MCF 10A (cell line): ENCODE measurements at places on chromosomes 1 and 21. TPM values are rescaled to one million over a fixed set of nuclear protein-coding genes. Genes with fewer than 3 reads are reported as not detected.

DNA sequence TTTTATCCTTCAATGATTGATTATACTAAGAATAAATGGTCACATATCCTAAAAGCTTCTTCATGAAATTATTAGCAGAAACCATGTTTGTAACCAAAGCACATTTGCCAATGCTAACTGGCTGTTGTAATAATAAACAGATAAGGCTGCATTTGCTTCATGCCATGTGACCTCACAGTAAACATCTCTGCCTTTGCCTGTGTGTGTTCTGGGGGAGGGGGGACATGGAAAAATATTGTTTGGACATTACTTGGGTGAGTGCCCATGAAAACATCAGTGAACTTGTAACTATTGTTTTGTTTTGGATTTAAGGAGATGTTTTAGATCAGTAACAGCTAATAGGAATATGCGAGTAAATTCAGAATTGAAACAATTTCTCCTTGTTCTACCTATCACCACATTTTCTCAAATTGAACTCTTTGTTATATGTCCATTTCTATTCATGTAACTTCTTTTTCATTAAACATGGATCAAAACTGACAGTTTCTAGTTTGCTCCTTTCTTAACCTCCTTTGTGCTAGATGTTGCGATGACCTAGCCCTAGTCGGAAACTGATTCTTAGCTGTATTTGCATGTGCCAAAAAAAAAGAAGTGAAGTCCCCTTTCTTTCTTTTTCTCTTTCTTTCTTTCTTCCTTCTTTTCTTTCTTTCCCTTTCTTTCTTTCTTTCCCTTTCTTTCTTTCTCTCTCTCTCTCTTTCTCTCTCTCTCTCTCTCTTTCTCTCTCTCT, 45.1 kb downstream of the MAP3K7CL start:
- peak; percentile 65 for DNase-seq

DNA sequence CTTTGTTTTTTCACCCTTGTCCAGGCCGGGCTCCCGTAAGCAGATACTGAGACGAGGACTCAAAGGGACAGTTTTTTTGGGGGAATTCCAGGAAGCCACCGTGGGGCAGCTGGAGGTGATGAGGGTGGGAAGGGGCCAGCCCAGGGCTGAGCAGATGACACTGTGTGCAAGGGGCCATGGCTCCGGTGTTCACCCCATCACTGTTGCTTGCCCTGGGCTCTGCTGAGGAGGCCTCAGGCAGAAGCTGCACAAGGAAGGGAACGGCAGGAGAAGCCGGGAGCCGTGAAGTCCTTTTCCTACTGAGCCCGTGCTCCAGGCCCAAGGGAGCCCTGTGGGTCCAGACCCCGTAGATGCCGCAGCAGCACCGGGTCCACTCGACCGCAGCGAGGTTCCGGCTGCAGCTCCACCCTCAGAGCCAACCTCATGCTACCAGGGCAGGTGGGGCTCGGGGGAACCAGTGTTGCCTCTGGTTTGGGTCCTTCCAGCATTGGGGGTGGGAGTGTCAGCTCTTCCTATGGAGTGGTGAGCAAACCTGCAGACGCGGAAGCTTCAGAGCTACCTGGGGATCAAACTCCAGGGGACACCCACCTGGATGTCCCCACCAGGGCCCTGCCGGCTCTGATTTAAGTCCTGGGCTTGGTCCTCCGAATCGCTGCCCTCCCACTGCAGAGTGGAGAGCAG, 4.3 kb upstream of the CALML6 start:
- no peak for DNase-seq

- DNase-seq: no peak
Measured at GRCh38 chr1:36536727-36537126, 54.0 kb upstream of the CSF3R start.

PACC1 gene
- 23.0 and 23.3 TPM in 2 replicates for total RNA-seq

GRHL3 gene
- 4.7 and 8.9 TPM in 2 replicates for total RNA-seq

GRCh38 chr21:33976082-33977016, 60.7 kb upstream of the ATP5PO start:
- peak; percentile 92 for DNase-seq

DNA sequence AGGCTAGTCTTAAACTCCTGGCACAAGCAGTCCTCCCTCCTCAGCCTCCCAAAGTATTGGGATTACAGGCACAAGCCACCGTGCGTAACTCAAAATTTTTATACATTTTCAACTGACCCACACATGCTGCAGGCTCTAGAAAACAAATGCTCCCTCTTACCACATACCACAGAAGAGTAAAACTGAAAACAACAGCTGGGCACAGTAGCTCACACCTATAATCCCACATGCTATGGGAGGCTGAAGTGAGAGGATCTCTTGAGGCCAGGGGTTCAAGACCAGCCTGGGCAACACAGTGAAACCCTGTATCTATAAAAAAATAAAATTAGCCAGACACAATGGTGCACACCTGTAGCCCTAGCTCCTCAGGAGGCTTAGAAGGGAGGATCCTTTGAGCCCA, 56.7 kb downstream of the AKT3 start:
- no peak for DNase-seq

- no peak for DNase-seq
Measured at GRCh38 chr1:237071641-237072420, 29.8 kb downstream of the RYR2 start.

DNA sequence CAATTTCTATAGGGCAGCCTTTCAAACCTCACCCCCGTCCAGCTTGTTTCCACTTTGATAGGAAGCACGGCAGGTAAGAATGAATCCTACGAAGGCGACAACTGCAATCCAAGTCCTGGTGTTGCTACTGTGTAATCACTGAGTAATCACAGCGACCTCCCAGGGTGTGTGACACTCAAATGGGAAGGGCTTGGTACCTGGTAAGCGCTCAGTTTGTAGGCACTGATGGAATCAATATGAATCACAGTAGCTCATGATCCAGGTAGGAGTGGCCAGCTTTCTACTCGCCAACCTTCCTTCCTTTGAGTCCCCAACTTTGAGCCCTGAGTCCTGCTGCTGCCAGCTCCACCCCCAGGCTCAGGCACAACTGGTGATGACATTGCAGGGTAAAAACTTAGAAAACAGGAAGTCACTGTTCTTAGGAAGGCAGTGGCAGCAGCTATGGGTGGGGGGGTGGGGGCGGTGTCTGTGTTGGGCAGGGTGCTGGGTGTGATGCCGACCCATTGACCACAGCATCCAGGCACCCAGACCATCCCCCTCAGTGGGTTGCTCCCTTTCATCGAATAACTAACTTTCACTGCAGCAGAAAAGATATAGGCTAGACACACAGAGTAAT, 70.7 kb downstream of the CD247 start:
- peak; percentile 60 for DNase-seq

UBE2U gene
- total RNA-seq: not detected in 2 replicates

DNA sequence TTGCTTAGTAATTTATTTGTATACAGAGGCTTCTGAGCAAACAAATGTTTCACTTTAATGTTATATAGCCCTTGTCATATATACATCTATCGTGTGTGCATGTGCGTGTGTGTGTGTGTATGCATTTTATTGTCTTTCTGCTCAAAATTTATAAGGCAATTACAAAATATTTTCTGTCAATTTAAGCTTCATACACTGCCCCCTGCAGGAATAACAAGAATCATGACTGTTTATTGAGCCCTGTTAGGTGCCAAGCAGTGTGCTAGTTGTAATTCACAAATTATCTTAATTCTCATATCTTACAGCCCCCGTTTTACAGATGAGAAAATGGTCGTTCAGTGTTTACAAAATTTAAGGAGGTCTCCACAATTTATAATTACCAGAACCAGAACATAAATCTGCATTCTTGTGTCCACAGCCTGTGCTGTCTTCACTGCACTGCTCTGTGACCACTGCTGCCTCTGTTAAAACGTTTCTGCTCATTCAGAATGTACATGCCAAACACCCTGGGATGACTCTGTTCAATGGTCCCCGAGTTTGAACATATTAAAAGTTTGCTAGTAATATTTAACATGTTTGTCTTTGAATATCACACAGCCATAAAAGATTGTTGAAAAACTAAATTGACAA, 181.3 kb downstream of the ATP6V1G3 start:
- peak; percentile 62 for DNase-seq

DNA sequence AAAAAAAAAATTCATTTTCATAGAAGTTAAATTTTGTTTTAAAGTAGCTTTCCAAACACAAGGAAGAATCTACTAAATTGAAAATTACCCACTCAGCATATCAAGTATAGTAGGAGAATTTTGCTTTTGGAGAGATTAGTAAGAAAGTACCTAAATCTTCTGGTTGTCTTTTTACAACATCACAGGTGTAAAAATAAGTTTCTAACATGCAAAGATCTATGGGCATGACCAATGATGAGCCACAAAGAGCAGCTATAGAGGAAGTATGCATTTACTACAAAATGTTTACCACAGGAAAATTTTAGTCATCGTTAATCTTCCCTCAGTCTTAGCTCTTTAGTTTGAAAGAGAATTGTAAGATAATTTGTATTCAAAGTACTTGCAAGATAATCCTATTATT, 28.1 kb downstream of the ANGPTL3 start:
- DNase-seq: no peak

NHLH1 gene
- 0.12 and 0.20 TPM in 2 replicates for total RNA-seq

AXDND1 gene
- total RNA-seq: 1.1 and 1.7 TPM in 2 replicates

DNA sequence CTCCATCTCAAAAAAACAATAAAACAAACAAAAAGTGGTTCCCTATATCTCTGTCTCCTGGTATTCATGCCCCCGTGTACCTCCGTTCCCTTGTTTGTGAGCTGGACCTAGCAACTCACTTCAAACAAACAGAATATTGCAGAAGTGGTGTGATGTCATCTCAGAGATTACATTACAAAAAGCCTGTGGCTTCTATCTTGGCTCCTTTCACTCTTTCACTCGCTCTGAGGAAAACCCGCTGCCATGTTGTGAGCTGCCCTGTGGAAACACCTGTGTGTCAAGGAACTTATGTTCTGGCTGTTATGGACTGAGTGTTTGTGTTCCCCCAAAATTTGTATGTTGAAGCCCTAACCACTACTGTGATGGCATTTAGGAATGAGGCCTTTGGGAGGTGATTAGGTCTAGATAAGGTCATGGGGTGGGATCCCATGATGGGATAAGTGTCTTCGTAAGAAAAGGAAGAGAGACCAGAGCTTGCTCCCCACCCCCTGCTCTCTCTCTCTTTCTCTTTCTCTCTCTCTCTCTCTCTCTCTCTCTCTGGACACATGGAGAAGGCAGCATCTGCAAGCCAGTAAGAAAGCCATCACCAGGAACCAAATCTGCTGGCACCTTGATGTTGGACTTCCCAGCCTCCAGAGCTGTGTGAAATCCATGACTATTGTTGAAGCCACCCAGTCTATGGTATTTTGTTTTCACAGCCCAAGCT, 7.4 kb upstream of the HYI start:
- no peak for DNase-seq

GRCh38 chr1:75616436-75617433, 5.8 kb upstream of the SLC44A5 start:
- no peak for DNase-seq

DNA sequence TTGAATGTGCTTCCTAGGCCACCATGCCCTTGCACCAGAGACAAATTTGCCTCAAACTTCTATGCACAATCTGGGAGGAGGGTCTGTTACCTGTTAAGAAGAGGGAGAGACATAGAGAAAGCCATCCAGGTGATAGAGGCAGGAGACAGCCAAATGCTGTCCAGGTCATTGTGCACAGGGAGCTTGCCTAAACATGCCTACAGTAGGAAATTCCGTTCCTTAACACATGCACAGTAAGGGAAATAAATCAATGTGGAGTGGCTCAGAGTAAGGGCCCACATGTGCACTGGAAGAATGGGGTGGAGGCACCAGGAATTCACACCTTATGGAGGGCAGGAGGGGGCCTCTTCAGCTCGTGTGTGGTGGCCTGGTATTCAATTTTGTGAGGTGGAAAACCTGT, 19.5 kb upstream of the CREG1 start:
- DNase-seq: peak; percentile 57

FCRL6 gene
- not detected in 2 replicates for total RNA-seq

HORMAD1 gene
- not detected in 2 replicates for total RNA-seq

DNA sequence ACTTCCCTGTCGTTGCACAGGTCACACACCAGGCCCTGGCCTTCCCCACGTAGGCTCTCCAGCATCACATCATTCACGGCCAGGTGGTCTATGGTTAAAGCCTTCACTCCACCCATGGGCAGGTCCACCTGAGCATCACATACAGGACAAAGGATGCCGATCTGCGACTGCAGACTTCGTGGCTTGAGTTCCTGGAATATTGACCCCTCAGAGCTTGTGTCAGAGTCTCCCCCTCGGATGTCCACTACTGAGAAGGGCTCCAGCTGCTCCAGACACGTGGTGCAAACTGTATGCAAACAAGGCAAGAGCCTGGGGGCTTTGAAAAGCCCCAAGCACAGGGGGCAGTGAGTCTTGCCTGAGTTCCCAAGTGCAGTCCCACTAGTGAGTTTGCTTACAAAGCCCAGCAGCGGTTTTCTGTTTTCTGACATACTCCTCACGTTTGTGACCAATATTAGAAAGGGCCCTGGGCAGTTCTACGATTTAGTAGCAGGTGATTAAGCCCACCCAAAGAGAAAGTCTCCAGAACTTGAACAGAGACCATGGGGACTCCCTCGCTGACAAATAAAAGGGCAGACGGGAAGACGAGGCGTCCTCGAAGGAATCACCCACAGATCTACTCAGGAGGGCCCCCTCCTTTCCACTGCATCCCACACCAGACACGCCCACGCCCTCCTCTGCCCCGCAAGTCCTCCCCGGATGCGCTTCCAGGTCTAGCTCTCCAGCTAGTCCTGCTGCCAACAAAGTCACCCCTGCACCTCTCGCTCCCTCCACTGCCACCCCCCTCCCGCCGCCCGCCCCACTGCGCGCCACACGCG, 568 bp downstream of the TRIM45 start:
- DNase-seq: no peak

DNA sequence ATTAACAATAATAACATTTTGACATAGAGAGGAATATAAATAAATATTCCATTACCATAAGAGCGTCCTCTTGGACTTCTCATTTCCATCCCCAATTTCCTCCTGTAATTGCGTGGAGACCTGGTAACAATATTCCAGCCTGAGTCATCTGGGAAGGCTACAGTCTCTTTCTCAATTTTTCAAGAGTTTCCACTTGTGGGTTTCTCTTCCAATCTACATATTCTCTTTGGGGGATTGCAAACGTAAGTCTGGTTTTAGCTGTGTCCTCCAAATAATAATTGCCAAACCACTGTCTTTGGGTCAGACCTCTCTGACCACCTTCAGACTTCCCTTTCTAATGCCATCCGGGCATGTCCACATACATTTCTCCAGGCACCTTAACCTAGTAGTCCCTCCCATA, 124.5 kb upstream of the USP24 start:
- DNase-seq: no peak

NCF2 gene
- total RNA-seq: 4.9 and 8.7 TPM in 2 replicates

DNA sequence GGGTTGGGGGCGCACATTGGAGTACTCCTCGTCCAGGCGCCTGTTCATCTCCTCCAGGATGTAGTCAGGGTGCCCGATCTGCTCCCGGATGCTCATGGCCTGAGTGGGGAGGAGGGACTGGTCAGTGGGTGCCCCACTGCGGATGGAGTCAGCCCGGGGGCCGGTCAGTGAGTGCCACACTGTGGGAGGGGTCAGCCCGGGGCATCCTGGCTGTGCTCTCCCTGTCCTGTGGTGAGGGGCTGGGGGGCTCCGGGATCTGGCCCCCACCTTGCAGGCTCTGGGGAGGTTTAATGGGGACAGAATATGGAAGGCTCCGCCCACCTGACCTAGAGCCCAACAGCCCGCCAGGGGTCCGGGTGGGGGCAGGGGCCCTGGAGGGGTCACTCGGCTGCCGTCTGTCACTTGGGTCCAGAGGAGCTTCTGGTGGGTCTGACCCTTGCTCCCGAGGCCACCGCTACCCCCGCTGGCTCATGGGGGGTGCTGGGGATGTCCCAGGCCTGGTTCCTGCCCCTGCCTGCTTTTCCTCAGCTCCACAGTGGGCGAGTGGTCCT, 8.8 kb downstream of the PRXL2B start:
- DNase-seq: no peak

- DNase-seq: no peak
Measured at GRCh38 chr1:161737625-161738024, 12.0 kb upstream of the DUSP12 start.

GRCh38 chr21:35208810-35209517, 159.9 kb upstream of the RUNX1 start:
- DNase-seq: no peak

TNFRSF9 gene
- 0.98 and 2.7 TPM in 2 replicates for total RNA-seq
